ENCODE measurements at places on chromosomes 3 and 15.

GRCh38 chr3:170496026-170496867, 77.6 kb downstream of the CLDN11 start:
- DNase-seq: no peak

- no peak for DNase-seq
Measured at GRCh38 chr3:25781758-25782594, 1.3 kb downstream of the NGLY1 start.

DNA sequence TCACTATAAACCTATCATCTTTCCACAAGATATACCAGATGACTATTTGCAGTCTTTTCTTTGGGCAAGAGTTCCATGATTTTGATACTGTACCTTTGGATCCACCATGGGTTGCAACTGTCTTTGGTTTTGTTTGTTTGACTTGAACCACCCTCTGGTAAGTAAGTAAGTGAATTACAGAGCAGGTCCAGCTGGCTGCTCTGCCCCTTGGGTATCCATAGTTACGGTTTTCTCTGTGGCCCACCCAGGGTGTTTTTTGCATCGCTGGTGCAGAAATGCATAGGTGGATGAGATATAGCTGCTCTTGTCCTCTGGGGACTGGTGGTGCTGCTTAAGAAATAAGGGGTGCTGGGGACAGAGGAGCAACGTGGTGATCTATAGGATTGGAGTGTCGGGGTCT, 33.8 kb downstream of the CHDH start:
- DNase-seq: no peak

- no peak for DNase-seq
Measured at GRCh38 chr15:71375934-71376333, 260.7 kb downstream of the THSD4 start.

DNA sequence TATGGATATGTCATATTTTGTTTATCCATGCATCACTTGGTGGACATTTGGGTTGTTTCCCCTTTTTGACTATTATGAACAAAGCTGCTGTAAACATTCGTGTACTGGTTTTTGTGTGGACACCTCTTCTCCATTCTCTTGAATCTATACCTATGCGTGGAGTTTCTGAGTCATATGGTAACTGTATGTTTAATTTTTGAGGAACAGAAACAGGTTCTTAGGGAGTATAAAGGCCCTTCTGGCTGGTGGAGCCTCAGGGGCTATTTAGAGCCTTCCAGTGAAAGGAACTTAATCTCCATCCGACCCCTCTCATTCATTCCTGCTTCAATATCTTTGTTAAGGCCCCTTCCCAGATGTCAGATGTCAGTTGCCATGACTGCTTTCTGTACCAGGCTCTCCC, 14.1 kb upstream of the CTXND1 start:
- DNase-seq: no peak

DNA sequence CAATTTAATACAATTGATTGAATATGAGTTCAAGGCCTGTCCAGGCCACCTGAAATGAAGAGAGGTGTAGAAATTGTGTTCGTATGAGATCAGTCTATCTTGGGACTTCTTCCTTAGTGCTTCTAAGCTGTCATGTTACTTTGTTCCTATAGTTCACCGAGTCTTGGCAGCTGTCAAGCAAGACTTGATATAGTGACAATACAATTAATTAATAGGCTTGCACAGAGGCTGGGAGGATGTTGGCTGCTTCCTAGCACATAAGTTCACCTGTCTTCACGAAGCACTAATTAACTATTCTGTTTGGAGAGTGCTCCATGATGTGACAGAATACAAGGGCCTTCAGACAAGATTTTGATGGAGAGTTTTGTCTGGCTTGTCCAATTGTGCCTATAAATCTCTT, 103.7 kb upstream of the CD96 start:
- no peak for DNase-seq

DNA sequence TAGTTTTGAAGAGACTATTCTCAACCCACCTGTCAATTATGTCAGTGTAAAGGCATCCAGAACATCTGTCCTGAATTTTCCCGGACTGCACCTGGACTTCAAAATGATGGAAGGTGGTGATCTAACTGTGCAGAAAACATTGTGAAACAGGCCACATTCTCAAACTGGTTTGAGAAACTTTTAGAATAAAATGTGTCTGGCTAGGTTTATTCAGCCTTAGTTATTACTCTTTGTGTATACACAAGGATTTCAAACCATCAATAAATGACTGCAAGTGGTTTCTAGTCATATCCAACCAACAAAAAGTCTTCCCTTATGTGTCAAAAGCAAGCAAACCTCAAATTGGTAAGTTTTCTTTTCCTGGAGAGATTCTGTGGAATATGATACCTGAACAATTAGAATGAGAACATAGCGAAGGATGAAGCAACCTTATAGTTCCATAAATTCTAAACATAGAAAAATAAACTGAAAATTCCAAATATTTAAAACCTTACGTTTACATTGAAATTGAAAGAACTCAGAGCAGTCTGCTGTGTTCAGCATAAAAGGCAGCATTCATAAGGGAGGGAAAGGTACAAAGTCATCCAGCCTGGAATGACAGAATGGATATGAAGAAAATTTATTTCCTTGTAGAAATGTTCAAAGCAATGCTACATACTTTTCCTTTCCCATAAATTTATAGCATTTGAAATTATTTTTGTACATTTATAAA, 306.6 kb upstream of the TGFBR2 start:
- DNase-seq: no peak

DNA sequence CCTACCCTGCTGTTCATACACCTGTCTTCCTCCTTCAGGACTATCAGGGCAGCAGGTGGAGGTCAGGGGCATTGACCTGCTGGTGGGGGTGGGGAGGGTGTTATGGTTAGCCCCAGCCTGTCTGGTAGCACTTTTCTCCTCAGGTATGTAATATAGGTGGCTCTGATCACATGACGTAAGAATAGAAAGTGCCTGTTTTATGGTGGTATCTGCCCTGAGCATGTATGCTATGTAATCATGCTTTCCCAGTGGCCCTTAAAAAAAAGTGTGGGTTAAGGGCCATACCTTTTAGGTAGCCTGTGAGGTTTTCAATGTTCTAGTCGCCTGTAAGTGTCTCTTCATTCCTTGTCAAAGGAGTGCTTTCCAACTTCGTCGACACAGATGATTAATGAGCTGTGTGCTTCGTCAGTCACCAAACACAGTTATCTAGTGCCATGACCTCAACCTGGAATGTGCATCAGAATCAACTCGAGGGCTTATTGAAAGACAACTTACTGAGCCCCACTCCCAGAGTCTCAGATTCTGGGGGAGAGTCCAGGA, 86.3 kb downstream of the KLHL25 start:
- no peak for DNase-seq

DNA sequence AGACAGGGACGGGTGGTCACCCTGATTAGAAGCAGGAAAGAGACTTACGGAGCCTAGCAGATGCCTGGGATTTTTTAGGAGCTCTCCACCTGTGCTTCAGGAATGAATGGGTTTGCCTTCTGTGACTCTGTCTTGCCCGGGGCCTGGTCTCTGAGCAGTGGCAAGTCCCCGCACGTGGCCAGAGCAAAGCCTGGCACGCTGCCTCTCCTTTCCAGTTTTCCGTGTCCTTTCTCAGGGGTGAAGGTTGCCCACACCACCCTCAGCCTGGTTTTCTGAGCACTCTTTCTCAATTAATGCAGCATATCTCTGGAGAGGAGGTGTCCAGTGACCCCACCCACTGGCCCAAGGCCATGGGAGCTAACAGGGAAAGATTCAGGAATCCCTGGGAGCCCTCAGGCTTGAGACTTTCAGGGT, 14.5 kb upstream of the CHST14 start:
- DNase-seq: no peak

GRCh38 chr3:24905266-24905665, 410.6 kb upstream of the THRB start:
- DNase-seq: no peak

GRCh38 chr3:94441494-94441847, 378.6 kb downstream of the NSUN3 start:
- no peak for DNase-seq

DNA sequence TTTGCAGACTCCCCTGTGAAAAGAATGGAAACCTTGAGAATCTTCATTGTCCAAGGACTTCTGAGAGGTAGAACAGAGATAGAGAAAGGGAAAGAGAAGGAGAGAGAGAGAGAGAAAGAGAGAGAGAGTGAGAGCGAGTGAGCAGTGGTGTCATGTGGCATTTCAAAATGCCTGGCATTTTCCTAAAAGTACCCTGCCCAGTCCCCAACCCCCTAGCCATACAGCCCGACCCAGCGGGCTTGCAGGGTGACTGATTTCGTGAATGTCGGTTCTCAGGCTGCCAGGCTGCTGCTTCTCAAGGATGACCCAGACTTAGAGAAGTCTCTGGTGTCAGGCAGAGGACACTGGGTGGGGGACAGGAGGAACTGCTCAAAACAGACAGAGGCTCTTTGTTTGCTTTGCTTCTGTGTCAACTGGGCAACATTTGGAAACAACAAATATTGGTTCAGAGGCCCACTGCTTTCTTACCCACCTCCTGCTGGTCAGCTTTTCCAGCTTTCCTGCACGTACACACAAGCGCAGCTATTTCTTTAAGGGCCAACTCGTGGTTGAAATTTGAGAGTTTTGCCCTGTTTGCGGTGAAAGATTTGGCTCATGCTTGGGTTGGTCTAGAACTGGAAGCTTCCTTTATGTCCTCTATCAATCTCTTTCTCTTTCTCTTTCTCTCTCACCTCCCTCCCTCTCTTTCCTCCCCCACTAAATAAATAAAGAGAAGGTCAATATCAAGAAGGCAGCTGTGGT, 3.7 kb upstream of the TF start:
- DNase-seq: no peak

- DNase-seq: no peak
Measured at GRCh38 chr3:149920119-149920518, 50.6 kb downstream of the PFN2 start.

GRCh38 chr3:111040959-111041358, 30.7 kb upstream of the NECTIN3 start:
- DNase-seq: no peak

GRCh38 chr3:113166719-113167492, 44.5 kb upstream of the BOC start:
- DNase-seq: no peak

DNA sequence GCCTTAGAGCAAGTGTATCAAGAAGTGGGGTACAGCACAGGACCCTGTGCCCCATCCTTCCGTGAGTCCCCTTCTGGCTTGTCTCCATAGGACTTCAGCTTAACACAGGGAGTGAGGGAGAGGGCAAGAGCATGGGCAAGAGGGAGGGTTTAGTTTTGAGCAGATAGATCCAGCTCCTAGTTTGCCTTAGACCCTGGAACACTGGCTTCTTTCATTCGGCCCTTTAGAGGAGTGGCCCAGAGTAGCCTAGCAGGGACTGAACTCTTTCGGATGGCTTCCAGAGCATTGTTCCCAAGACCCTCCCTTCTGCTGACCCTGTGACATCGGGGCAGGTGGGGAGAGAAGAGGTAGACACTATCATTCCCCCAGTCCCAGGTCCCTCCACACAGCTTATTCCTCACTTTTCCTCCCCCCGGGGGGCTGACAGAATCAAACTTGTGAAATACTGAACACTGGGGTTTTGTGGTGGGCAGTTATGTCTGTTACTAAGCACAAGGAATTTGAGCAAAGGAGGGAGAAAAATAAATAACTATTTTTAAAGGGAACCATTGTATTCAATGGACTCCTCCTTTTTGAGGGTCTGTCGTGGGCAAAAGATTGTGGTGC, 289.6 kb upstream of the C2CD4B start:
- DNase-seq: no peak

DNA sequence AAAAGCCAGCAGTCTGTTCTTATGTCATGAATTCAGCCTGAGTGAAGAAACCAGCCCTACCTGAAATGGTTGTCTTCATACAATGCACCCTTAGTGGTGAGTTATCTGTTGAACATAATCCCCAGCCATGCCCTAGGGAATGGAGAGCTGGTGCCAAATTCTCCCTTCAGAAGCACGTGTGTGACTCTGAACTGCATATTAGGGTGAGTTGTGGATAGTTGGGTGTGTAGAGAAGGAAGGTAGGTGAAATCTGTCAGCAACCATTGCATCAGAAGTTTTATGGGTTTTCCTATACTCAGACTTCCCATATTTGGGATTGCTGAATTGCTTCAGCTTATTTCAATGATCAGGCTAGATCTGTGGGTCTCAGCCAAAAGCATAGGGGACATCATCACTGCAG, 46.5 kb upstream of the TP63 start:
- no peak for DNase-seq

GRCh38 chr3:26682406-26682805, 59.8 kb downstream of the LRRC3B start:
- no peak for DNase-seq

DNA sequence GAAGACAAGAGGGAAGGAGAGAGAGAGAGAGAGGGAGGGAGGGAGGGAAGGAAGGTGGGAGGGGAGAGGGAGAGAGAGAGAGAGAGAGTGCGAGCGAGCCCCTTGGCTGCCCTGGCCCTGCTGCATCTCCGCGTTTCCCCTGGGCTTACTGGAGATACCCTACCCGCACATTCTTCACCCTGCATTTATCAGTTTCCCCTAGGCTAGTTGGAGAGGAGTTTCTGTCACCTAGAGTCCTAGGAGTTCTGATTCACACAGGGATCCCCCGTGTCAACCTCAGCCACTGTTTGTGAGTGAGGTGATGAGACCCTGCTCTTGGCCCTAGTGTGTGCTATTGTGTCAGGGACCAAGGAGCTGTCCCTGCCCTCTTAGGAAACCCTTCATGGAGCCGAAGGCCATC, 18.7 kb downstream of the BHLHE40 start:
- no peak for DNase-seq

DNA sequence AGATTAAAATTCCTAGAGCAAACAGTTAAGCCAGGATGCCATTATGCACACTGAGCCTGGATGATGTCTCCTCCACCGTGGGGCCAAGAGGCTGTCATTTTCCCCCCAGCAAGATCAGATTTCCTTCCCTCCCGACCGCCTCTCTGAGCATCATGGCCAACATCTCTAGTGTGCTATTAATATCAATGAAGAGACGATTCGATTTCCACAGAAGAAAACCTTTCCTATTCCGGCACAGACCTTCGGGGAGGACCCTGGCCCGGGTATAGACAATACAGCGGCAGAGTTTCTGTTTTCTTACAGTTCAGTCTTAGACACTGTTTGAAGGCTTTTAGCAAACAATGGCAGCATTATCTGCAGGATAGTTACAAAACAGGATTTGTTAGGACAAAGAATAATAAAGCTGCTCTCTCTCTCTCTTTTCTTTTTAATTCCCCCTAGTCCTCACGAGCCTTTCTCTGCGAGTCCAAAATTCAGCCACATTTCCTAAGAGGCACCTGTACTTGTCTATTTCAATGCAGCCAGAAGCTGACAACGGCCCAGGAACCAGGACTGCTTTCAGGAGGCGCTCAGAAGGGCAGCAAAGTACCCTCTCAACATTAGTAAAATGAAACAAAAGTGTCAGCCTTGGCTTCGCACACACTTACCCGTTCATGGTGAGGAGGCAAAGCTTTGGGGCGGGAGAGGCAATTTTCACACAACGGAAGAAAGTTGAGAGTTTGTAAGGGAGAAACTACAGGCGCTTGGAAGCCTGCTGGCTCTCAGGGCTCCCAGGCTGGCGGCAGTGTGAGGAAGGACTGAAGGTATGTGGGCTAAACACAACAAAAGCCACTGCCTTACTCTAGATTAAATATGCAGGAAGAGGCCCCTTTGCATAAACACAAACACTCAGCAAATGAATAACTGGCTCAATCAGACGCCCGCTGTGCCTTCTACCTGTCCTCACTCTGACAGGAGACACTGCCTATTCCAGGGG, 278.0 kb downstream of the FOXP1 start:
- no peak for DNase-seq

Measured in thoracic aorta (tissue), 2 donors.